A549 treated with GW870086 at 1 μM for 4 hours (cell line): ENCODE measurements at places on chromosomes 5 and 9. TPM values are rescaled to one million over a fixed set of nuclear protein-coding genes. Genes with fewer than 3 reads are reported as not detected.

SLC28A3 gene
- total RNA-seq = not detected in 5 replicates

DIRAS2 gene
- not detected in 5 replicates for total RNA-seq

FSTL4 gene
- 4.0 to 5.1 TPM (median 4.5 TPM) in 5 replicates for total RNA-seq

SPINK13 gene
- total RNA-seq = not detected in 5 replicates

IFNK gene
- total RNA-seq = not detected in 5 replicates

ACTBL2 gene
- 0.05 to 0.11 TPM (median 0.07 TPM) in 3 of 5 replicates, not detected in the others for total RNA-seq

VDAC1 gene
- 366 to 411 TPM (median 408 TPM) in 5 replicates for total RNA-seq

ARL14EPL gene
- total RNA-seq = 0.14 to 0.60 TPM (median 0.26 TPM) in 5 replicates
